ENCODE measurements at places on chromosomes 4 and X.
A peak's percentile ranks its signal among the peaks of the same experiment; 100 is the strongest.

DNA sequence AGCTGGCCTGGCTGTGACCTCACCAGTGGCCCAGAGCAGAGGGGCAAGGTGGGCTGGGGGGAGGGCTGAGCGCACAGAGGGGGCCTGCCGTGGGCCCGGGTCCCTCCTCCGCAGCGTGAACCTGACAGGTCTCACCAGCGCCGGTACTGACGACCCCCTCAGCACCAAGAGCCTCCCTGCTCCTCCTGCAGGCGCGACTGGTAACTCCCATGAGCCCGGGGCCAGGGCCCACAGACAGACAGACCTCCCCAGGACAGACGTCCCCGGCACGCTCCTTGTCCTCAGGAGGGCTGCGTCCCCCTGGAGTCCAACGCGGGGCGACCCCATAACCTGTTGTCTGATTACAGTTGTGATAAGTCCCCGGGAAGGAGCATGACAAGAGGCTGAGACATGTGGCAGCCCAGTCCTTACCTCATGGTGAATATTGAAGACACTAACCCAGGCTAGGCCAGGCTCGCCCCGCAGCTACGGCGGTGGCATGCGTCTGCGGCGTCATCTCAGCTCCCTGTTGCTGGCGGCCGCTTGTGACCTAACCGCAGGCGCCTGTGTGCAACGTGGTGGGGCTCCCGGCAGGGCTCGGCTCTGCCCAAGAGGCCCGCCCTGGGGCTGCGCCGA lies 8.5 kb downstream of the AKAP17A start:
- DNase-seq: no peak

DNA sequence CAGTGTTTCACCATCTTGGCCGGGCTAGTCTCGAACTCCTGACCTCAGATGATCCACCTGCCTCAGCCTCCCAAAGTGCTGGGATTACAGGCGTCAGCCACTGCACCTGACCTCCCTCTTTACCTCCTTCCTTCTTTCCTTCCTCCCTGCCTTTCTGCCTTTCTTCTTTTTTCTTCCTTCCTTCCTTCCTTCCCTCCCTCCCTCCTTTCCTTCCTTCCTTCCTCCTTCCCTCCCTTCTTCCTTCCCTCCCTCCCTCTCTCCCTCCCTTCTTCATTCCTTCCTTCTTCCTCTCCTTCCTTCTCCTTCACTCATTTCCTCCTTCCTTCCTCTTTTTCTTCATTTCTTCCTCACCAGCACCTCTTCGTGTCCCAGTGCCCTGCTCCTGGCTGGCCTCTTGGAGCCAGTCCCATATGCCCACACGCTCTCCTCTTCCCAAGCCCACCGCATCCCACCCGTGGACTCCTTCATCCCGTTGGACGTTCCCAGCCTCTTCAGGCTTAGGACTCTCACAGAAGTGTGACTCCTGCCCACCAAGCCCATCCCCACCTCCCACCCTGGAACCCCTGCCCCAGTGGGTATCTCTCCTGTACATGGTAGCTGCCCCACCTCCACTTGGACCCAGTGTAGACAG lies 22.6 kb downstream of the CSF2RA start:
- no peak for DNase-seq

DNA sequence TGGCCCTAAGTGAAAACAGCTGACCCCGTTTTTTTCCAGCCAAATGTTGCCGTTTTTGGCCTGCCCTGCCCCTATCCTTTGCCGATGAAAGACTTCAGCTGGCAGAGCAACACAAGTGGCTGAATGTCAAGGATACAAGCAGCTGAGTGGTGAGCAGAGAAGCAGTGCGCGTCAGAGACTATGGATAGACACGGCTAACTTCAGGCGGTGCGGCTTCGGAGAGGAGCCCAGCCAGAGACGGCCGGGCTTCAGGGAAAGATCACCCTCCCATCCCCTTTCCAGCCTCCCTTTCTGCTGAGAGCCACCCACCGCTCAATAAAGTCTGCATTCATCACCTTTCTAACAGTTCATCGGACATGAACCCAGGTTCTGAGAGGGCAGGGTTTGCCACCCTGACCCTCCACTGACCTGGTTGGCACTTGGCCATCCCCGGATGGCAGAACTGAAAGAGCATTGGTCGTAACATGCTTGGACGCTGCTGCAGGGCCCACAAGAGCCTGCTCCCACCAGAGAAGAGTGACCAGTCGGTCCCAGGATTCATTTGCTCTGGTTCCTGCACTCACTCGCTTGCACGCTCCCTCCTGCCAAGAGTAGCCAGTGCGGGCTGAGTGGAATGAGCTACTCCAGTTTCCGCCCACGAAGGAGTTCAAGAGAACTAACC lies 125.8 kb downstream of the PPEF1 start:
- DNase-seq: no peak

DNA sequence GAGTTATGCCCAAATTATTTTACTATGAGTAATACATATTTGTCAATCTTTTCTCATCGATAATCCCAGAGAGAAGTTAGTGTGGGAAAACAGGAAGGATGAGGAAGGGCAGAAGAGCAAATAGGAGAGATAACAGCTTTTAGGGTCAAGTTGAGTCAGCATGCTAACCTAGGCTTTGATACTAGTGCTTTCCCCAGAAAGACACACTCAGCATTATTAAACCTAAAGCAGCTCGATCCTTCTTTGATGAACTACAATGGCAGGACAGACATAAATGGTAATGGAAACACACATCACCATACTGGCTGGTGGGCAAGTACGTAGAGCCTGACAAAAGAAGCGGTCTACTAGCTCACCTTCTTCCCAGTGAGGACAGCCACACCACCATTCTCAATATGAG lies 20.5 kb downstream of the AIFM1 start:
- DNase-seq: peak; percentile 4

DNA sequence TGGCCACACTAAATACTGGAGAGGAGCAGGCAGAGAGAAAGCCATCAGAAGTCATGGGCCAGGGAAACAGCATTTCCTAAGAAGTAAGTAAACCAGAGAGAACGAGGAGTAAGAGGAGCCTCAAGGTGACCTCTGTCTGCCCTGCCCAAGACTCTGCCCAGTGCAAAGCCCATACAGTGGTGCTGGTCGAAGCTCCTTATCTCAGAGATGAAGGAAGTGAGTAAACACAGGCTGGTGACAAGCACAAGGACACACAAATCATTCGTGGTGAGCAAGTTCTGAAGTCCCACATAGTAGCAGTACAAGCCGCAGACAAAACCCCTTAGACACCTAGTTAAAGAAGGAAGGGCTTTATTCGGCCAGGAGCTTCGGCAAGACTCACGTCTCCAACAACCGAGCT lies 62.7 kb downstream of the DCTD start:
- DNase-seq: no peak

GRCh38 chr4:24816797-24817196 lies 21.4 kb downstream of the SOD3 start:
- no peak for DNase-seq

- DNase-seq: no peak
Observed at GRCh38 chr4:66071911-66072310, 401.6 kb upstream of the EPHA5 start.

- DNase-seq: no peak
Observed at GRCh38 chr4:80058740-80059139, 14.3 kb downstream of the ANTXR2 start.

DNA sequence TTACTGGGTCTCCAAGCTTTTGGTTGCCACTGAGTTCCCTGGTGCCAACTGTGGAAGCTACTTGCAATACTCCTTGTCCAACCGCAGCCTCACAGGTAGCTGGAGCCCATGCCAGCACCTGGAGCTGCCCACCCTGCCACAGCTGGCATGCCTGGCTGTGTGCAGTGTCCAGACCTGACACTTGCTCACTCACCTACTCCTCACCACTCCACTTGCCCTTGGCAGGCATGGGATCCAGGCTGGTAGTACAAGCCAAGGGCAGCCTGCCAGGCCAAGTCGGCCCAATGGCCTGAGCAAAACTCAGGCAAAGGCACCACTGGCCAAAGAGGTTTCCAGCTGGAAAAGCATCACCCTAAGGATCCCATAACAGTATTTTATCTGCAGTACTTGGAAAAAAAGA lies 246.3 kb downstream of the PDGFC start:
- DNase-seq: no peak

DNA sequence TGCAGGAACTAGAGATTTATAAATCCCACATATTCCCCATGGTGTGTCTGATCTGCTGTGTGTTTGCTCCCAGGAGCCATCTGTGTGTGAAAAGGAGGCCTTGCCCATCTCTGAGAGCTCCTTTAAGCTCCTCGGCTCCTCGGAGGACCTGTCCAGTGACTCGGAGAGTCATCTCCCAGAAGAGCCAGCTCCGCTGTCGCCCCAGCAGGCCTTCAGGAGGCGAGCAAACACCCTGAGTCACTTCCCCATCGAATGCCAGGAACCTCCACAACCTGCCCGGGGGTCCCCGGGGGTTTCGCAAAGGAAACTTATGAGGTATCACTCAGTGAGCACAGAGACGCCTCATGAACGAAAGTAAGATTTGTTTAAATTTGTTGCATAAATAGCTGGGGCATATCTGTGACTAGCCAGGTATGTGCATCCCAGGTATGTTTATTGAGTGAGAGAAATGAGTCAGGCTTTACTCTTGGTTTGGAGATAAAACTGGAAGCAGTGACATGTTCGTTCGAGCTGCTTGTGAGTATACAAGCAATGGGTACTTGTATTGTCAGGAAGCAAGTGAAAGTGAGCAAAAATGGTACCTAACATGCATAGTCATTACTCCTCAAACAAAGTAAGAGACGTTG lies 89.5 kb downstream of the PTTG2 start:
- DNase-seq: no peak

GRCh38 chrX:30659421-30659820 lies 6.2 kb downstream of the GK start:
- DNase-seq: peak; percentile 91

DNA sequence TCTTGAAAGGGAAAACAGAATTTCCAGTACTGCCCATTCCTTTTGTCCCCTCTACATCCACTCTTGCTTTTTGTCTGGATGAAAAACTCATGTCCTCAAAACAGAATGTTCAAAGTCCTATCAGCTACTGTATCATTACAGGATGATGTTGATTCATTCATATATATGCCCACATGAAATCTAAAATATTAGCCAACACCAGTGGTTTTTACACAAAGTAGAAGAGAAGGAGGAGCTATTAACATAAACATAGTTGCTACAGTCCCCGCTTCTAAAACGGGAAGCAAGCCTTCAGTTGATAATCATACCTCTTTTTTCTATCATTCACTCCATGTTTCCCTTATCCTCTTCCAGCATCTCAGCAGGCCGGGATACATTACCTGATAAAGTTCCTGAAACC lies 7.7 kb upstream of the THOC2 start:
- no peak for DNase-seq

DNA sequence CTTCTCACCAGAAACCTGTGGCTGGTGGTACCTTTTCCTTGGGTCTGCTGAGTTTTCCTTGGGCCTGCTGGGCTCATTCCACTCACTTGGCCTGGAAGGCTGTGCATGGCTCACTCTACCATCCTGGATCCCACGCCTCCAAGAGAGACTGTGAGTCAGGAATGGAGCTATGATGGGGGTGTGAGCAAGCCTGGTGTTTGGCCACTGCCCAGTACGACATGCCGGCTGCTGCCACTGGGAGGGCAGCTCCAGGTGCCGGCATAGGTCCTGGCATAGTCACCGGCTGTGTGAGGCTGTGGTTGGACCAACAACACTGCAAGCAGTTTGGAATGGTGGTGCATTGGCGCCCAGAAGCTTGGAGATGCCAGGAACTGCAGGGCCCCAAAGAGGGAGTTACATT lies 721.7 kb downstream of the PCDH18 start:
- DNase-seq: peak; percentile 56

- DNase-seq: no peak
Observed at GRCh38 chr4:119138046-119138445, 2.4 kb downstream of the MYOZ2 start.

DNA sequence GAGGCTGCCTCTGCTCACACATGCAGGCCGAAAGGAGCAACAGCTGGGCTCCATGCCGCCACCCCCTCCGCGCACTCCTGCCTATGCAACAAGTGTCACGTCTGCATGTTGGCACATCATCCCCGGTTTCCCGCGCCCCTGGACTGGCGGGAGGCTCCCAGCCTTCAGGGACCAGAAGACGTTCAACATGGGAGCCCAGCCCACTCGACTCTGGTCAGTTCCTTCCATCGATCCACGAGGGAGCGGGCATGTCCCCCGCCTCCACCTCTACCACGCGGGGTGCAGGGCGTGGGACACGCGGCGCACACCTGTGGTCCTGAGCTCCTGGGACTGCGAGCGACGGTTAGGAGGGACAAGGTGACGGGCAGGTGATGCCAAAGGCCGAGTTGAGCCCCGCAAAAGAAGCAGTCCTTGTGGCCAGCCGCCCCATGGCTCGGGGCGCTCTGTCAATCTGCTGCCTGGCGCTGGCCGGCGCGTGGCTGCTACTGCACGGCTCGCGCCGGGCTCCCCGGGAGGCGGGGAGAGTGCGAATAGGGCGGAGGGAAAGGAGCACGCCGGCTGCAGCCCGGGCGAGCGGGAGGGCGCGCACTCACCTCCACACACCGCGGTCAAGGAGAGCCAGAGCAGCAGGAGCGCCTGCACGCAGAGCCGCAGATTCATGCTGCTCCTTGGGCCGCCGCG lies 645 bp downstream of the APLN start:
- DNase-seq: peak; percentile 45

DNA sequence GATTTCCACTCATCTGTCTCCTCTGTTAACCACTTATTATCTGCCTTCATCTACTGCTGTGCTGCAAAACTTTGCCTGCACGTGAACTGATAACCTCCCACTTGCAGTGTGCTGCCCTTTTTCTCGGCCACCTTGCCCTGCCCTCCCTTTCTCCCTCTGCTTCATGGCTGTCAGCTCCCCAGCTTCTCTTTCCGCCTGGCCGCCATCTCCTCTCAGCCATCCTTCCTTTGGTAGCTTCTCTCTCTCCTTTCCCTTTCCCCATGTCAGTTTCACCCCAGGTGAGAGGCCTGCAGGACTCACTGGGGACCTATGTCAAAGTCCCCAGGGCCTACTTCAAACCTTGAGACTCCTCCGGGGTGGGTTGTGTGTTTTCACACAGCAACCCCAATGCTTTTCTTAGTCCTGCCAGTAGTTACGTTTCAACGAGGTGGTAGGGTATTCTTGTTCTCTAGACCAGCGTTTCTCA lies 6.6 kb downstream of the MSL3 start:
- no peak for DNase-seq

- DNase-seq: peak; percentile 84
Observed at GRCh38 chr4:175035905-175036304, 117.7 kb downstream of the ADAM29 start.

DNA sequence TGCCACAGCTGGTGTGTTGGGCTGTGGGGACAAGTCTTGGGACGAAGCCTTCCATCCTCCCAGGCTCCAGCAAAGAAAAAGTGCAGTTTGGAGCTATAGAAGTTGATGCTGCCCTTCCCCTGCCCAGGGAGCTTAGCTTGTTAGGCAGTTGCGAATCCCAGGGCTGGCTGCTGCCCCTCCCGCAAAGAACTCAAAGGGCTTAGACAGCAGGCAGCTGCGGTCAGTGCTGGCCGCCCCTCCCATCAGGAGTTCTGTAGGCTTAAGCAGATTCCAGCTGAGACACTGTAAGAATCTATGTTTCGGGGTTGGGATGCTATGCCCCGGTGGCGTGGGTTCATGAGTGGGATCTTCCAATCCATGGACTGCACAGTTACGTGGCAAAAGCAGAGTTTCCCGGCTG lies 956.7 kb downstream of the GLUD2 start:
- DNase-seq: no peak

- no peak for DNase-seq
Observed at GRCh38 chr4:15963576-15963975, 601 bp upstream of the FGFBP2 start.

Measured in ELR (cell line).